Activated naive CD4-positive, alpha-beta T cell treated with anti-CD3 and anti-CD28 coated beads, Interleukin-2, amount 10 ng/mL, durations not matched to agents 7 days and 5 days (primary cell): ENCODE measurements at places on chromosomes 5 and 9.

- no peak overlapping the region for H3K4me3 ChIP-seq
- H3K4me1 ChIP-seq = no peaks in the 10 kb centered on the region
- H3K27me3 ChIP-seq = peaks cover 10% of the 10 kb centered on the region
- no peak overlapping the region for H3K27ac ChIP-seq
These were observed 78.2 kb upstream of the SMIM23 start for GRCh38 chr5:171707442-171707792.

- no peak for DNase-seq
- no peak overlapping the region for H3K27ac ChIP-seq
- no peaks in the 10 kb centered on the region for H3K36me3 ChIP-seq
- no peak overlapping the region for H3K4me3 ChIP-seq
- H3K4me1 ChIP-seq = no peaks in the 10 kb centered on the region
These were observed 102.0 kb upstream of the PRLR start for GRCh38 chr5:35331956-35332950.

DNA sequence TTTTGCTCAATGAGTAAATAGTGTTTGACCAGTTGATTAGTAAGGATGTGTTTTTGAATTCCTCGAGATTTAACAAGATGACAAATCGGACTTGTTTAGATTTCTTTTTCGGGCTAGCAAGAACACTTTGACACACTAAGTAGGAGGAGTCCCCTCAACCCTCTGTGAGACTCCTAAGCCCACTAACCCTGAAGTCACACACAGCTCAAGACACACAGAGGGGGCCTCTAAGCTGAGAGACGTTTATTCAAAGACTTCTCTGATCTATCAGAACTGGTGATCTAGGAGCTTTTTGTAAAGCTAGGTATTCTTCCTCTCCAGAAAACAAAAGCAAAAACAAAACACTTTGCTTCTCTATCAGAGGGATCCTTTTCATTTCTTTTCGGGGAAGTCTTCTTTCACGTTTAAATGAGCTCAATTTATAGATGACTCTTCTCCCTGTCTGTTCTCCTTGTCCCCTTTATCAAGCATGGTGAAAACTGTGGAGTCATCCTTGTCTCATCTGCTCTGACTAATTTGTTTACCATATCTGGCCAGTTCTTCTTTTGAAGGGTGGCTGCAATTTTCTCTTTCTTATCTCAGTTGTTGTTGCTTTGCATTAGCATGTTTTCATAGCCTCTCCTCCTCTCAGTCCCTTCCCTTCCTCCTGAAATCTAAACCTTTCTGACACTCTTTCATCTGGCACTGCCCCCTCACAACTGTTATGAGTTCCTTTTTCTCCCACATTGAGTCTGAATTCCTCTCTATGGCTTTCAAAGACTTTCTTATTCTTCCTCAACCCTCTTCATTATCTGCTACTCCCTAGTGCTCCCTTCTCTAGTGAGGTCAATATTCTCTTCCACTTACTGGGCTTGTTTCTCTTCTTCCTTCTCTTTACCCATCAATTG is 68.5 kb upstream of the RAI14 start:
- H3K27me3 ChIP-seq = peaks cover 4% of the 10 kb centered on the region
- no peaks in the 10 kb centered on the region for H3K4me1 ChIP-seq
- no peak for DNase-seq

- DNase-seq = no peak
- H3K27me3 ChIP-seq = no peaks in the 10 kb centered on the region
- H3K4me3 ChIP-seq = peak overlapping the region; percentile 82
- peaks cover 70% of the 10 kb centered on the region for H3K36me3 ChIP-seq
These were observed 14.1 kb upstream of the TNFAIP8 start for GRCh38 chr5:119341452-119342349.

DNA sequence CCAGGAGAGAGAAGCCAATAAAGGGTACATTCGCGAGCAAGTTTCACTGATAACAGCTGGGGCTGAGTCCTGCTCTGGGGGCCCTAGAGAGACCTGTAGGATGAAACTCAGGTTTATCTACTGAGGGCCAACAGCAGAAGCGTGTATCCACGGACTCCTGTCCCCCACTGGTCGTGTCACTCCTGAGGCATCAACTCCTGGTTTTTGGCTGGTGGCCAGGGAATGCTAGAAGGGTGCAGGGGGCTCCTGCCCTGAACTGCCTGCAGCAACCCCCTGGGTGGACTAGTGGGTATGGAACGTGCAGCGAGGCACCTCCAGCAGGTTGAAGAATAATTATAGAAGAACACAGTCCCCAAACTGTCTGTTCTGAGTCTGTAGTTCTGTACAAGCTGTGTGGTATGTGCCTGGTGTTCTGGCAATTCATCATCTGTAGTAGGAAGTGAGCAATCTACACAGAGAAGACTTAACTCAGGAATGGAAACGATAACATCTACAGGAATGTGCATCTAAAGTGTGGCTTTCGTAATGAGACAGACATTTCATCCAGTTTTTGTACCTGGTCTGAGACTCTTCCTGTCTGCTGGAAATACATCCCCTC is 64.5 kb upstream of the GNA14 start:
- DNase-seq = no peak
- no peaks in the 10 kb centered on the region for H3K27me3 ChIP-seq
- H3K36me3 ChIP-seq = no peaks in the 10 kb centered on the region

DNA sequence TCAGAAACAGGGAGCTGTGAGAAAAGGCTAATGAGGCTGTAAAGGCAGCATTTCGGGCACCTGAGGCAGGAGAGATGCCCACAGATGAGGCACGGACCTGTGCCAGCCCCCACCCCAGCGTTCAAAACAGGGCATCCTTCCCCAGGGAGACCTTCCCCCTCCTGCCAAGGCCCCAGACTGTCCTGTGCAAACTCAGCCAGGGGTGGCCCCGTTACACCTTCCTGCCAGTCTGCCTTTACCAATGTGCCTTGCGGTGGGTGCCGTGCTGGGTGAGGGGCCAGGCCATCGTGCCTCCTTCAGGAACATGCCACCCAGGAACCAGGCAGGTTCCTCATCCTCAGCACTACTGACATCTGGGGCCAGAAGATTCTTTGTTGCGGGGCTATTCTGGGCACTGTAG is 53.9 kb downstream of the AK8 start:
- no peak overlapping the region for H3K4me3 ChIP-seq
- no peak overlapping the region for H3K27ac ChIP-seq
- peaks cover 50% of the 10 kb centered on the region for H3K27me3 ChIP-seq
- no peaks in the 10 kb centered on the region for H3K36me3 ChIP-seq
- DNase-seq = no peak
- no peaks in the 10 kb centered on the region for H3K4me1 ChIP-seq

- no peak overlapping the region for H3K4me3 ChIP-seq
- no peaks in the 10 kb centered on the region for H3K36me3 ChIP-seq
- peaks cover 12% of the 10 kb centered on the region for H3K27me3 ChIP-seq
These were observed 125.3 kb upstream of the TMEM161B start for GRCh38 chr5:88393716-88394535.

DNA sequence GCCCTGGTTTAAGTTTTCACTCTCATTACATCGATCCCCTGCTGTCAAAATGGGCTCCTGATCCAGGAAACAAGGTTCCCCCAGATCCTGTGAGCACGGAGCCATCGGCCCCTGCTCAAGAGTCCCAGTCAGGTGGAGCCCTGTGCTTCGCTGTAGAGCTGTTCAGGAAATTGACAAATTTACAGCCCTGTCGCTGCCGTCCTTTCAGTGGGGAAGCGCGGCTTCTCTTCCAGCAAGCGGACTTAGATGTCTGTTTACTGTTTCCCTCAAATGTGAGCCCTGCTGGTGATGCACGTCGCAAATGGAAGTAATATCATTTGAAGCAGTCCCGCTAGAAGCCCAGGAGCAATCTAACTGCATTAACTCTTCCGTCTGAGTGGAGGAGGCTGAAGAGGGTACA is 760.9 kb upstream of the WWC1 start:
- DNase-seq = no peak
- no peaks in the 10 kb centered on the region for H3K36me3 ChIP-seq
- H3K27ac ChIP-seq = no peak overlapping the region
- H3K27me3 ChIP-seq = no peaks in the 10 kb centered on the region
- no peak overlapping the region for H3K4me3 ChIP-seq

GRCh38 chr5:15103864-15104263 is 232.3 kb upstream of the ANKH start:
- no peak overlapping the region for H3K4me3 ChIP-seq
- H3K27me3 ChIP-seq = no peaks in the 10 kb centered on the region
- peaks cover 5% of the 10 kb centered on the region for H3K4me1 ChIP-seq
- DNase-seq = no peak
- no peak overlapping the region for H3K27ac ChIP-seq

- no peaks in the 10 kb centered on the region for H3K36me3 ChIP-seq
- peaks cover 14% of the 10 kb centered on the region for H3K27me3 ChIP-seq
- no peak for DNase-seq
These were observed 84.7 kb downstream of the CMYA5 start for GRCh38 chr5:79774171-79774854.

DNA sequence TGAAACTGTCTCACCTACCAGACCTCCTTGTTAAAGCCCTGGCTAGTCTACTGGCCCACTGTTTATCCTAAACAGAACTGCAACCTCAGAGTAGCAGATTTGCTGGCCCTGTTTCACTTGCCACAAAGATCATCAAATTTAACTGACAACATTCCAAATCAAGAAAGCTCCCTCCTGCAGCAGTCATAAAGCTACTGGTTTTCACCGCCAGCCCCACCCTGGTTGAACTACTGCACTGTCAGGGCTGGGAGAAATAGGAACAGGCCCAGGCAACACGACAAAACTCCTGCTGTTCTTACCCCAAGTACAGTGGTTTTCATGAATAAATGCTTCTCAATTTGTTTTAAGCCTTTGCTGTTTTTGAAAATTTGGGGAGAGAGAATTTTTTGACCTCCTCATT is 63.0 kb downstream of the NR6A1 start:
- H3K27ac ChIP-seq = no peak overlapping the region
- no peaks in the 10 kb centered on the region for H3K4me1 ChIP-seq
- peaks cover 12% of the 10 kb centered on the region for H3K27me3 ChIP-seq

GRCh38 chr9:37715260-37715659 is 38.3 kb upstream of the TRMT10B start:
- H3K36me3 ChIP-seq = no peaks in the 10 kb centered on the region
- H3K4me3 ChIP-seq = no peak overlapping the region

- H3K27ac ChIP-seq = no peak overlapping the region
- H3K36me3 ChIP-seq = peaks cover 38% of the 10 kb centered on the region
- H3K4me1 ChIP-seq = no peaks in the 10 kb centered on the region
- DNase-seq = peak; percentile 72
- H3K4me3 ChIP-seq = no peak overlapping the region
- H3K27me3 ChIP-seq = no peaks in the 10 kb centered on the region
These were observed 21.1 kb downstream of the VCP start for GRCh38 chr9:35051069-35051967.

DNA sequence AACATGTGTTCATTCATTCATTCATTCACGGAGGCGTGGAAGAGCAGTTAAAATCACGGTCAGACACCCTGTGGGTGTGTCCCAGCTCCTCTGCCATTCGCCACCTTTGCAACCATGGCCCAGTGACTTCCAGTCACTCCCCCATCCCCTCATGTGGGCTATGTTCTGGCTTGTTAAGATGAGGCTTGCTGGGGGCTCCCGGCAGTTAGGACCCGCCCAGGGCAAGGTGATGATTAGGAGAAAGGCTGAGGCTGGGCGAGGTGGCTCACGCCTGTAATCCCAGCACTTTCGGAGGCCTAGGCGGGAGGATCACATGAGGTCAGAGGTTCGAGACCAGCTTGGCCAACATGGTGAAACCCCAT is 24.9 kb upstream of the PTGES start:
- no peak overlapping the region for H3K4me3 ChIP-seq
- DNase-seq = no peak
- H3K27me3 ChIP-seq = peaks cover 66% of the 10 kb centered on the region
- H3K27ac ChIP-seq = no peak overlapping the region

- DNase-seq = no peak
- H3K27me3 ChIP-seq = no peaks in the 10 kb centered on the region
- H3K4me1 ChIP-seq = peaks cover 87% of the 10 kb centered on the region
- peak overlapping the region; percentile 55 for H3K4me3 ChIP-seq
- H3K27ac ChIP-seq = peak overlapping the region; percentile 84
These were observed 10.6 kb downstream of the CDC42SE2 start for GRCh38 chr5:131274326-131275063.

GRCh38 chr9:34701769-34702736 is 7.9 kb downstream of the CCL21 start:
- H3K36me3 ChIP-seq = no peaks in the 10 kb centered on the region
- peaks cover 14% of the 10 kb centered on the region for H3K4me1 ChIP-seq
- H3K4me3 ChIP-seq = peak overlapping the region; percentile 63
- DNase-seq = peak; percentile 86
- no peak overlapping the region for H3K27ac ChIP-seq

- no peak overlapping the region for H3K27ac ChIP-seq
- no peak for DNase-seq
- no peak overlapping the region for H3K4me3 ChIP-seq
- peaks cover 3% of the 10 kb centered on the region for H3K27me3 ChIP-seq
- H3K4me1 ChIP-seq = no peaks in the 10 kb centered on the region
These were observed 62.0 kb downstream of the BHMT start for GRCh38 chr5:79173626-79174025.

- no peak overlapping the region for H3K27ac ChIP-seq
- no peaks in the 10 kb centered on the region for H3K36me3 ChIP-seq
- no peak overlapping the region for H3K4me3 ChIP-seq
- no peak for DNase-seq
- H3K4me1 ChIP-seq = no peaks in the 10 kb centered on the region
These were observed 194.1 kb downstream of the CCDC171 start for GRCh38 chr9:15746905-15747304.

- DNase-seq = no peak
- H3K4me1 ChIP-seq = no peaks in the 10 kb centered on the region
- no peak overlapping the region for H3K27ac ChIP-seq
- H3K36me3 ChIP-seq = peaks cover 54% of the 10 kb centered on the region
These were observed 152.4 kb downstream of the DOCK2 start for GRCh38 chr5:169789417-169789940.

DNA sequence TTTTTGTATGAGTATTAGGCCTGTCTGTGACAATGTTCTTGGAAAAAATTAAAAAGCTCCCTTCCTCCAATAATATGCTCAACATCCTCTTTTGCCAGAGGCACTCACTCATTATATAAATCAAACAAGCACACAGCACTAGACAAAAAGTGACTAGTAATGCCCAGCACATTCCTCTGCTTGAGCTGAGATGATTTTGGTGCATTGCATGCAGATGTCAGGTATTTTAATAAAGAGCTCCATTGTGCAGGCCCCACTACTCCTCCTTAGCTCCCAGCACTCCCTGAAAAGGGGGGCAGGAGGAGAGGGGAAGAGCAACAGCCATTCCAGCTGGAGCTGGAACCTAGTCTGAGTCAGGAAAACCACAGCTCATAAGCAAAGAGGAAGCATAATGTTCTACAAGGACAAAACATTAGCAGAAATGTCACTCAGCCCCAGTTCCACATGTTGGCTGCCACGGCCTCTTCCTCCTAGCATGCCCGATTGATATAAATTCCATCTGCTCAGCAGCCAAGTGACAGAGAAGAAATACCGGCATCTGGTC is 348.5 kb downstream of the BNC2 start:
- no peaks in the 10 kb centered on the region for H3K27me3 ChIP-seq
- H3K4me3 ChIP-seq = no peak overlapping the region
- DNase-seq = no peak
- H3K36me3 ChIP-seq = no peaks in the 10 kb centered on the region
